ENCODE measurements at places on chromosomes 3 and 15.

- DNase-seq = no peak
Observed at GRCh38 chr3:14861446-14862302, 42.9 kb downstream of the FGD5 start.

DNA sequence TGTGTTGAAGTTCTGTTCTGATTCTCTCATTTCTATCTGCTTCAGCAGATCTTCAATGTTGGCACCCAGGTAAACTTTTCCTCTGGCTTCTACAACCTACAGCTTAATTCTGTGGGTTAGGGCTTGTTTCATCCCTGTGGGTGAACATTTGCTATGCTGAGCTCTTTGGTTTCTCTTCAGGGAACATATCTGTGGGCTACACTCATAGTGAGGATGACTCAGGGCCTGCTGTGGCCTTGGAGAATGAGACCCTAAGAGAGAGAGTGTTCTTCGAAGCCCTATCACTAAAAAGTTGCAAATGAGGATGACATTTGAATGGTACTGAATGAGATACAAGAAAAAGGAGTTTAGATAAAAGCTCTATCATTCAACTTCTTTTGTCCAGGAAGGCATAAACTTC lies 346.2 kb upstream of the CBLB start:
- DNase-seq = no peak

DNA sequence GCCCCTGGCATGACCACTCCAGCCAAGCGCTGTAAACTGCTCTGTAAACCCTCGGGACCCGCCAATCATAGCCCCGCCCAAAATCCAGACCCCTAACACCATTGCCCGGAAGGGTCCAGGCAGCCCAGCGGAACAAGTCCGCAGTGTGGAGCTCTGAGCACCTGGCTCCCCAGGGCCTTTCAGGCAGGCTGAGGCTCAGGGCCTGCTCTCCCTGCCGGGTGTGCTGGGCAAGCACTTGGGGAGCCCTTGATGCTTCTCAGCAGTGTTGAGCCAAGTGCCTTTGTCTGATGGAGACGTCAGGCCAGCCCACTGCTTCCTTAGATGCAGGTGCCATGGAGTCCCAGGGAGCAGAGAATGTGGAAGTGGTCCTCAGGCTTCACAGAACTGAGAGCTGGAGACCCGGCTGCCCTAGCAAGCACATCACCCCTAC lies 106.2 kb downstream of the TLE3 start:
- no peak for DNase-seq

- no peak for DNase-seq
Observed at GRCh38 chr3:152193673-152194267, 75.0 kb upstream of the MBNL1 start.

DNA sequence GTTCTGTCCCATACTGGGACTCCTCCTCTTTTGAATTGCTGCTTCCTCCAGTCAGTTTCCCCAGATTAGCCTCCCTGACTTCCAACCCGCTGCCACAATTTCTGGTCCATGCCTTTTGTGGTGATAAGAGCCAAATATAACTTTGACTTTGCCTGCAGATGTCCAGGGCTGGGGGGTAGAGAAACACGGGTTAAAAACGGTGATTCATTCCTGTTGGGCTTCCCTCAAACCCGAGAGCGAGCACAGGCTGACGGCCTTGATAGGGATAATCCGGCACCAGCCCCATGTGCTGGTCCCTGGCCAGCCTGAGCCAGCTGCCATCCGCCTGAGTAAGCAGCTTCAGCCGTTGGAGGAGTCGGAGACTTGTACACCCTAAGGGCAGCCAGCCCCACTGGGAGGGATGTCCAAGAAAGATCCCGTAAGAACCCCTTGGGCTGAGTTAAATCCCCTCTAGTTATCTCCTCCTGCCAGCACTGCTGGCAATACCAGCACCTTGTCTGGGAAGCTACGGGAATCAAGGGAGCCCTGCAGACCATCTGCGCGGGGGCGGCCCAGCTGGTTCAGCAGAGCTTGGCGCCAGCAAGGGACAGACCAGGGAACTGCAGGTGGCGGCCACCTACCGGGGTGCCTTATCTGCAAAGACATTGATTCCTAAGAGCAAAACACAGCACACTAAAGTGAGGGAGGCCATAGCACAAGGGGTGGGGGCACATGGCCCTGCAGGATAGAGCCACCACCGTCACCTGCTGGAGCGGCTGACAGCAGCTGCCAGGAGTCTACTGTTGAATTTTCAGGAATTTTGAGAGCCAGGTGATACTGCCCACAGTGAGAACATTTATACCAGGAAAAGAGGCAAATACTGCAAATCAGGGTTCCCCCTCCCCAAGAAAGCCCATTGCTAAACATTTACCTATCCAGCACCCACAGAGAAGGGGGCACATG lies 18.1 kb downstream of the CSPG4 start:
- peak; percentile 21 for DNase-seq

DNA sequence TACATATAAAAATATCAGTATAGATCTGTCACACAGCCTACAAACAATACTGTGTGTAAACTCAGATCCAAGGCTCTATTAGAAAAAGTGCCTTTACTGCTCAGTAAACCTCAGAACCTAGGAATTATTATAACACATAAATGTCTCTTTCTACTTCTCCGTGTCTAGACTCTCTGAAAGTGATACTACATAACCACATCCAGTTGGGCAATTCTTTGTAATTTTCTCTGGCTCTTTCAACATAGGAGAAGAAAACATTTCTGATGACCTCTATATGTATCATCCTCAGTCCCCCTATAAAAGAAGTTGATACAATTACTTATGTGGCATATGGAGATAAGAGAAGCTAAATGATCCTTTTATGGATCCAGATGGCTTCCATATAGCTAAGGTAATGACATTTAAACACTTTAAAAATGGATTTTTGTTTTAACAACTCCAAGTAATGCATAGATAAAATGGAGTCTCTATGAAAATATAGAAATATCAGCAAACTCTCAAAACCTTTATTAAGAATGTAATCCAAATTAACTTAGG lies 104.5 kb downstream of the LSAMP start:
- no peak for DNase-seq

DNA sequence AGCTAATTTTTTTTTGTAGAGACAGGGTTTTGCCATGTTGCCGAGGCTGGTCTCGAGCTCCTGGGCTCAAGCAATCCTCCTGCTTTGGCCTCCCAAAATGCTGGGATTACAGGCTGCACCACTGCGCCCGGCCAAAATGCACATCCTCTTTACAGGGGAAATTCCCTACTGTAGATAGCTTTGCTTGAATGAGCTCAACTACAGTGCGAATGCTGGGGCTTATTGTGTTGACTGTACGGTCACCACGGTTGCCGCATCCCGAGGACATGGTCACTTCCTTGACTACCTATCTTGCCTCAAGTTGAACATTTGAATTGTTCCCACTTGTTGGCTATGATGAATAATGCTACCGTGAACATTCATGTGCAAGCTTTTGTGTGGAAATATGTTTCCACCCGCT lies 5.3 kb upstream of the MTFMT start:
- no peak for DNase-seq
